ENCODE measurements at places on chromosomes 13 and 19.

DNA sequence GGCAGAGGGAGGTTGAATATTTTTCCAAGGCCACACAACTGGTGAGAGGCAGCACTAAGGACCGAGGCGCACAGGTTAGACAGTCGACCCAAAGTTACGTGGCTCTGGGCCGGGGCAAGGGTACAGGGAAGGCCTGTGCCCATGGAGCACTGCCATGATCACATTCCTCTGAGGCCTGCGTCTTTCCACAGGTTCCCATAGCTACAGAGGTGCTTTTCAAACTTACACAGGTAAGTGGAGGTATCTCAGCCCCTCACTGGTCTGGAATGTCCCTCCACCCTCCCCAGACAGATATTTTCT is 814 bp downstream of the ZNF211 start:
- DNase-seq, result no peak

GRCh38 chr19:18362934-18363542 is 22.6 kb downstream of the PGPEP1 start:
- DNase-seq, result no peak

- no peak for DNase-seq
Observed at GRCh38 chr19:45110851-45111266, 17.9 kb downstream of the PPP1R37 start.

- no peak for DNase-seq
Observed at GRCh38 chr13:47306991-47307390, 410.1 kb upstream of the HTR2A start.

DNA sequence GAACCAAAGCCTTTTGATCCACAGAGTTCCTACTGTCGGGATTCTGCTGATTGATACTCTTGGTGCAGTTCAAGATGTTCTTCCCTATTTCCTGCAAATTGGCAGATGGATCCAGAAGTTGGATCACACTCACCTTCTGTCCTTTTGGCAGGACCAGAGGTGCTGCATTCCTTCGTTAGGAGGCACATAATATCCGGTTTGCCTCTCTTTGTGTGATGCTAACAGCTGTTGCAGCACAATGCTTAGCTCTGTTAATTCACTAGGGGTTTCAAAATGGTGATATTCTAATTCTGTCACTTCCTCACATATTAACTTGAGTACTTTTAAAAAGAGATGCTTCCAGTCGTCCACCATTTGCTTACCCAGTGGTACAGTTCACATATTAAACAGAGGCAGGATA is 15.2 kb upstream of the CHST8 start:
- DNase-seq, result no peak

GRCh38 chr13:52703482-52703881 is 36.1 kb downstream of the CNMD start:
- DNase-seq, result no peak

- DNase-seq, result no peak
Observed at GRCh38 chr19:5985098-5985783, 7.3 kb upstream of the RANBP3 start.

DNA sequence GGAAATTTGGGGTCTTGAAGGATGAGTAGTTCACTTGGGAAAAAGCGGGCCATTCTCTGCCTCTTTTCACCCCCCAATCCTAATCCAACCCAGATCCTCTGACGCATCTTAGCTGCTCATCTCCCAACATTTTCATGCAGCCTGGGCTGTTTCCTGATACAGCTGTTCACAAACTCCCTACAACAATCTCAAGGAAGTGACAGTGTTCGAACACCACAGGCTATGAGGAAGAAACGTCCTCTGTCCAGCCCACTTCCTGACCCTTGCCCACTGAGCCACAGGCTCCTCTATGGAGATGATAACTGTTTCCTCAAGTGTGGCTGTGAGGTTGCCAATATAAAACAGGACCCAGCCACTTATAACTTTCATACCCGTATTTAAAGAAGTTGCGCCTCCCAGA is 16.2 kb downstream of the LMTK3 start:
- DNase-seq, result no peak

- DNase-seq, result no peak
Observed at GRCh38 chr13:50527612-50528509, 315.6 kb downstream of the DLEU7 start.

GRCh38 chr19:4519521-4520277 is 1.4 kb upstream of the PLIN4 start:
- DNase-seq, result no peak

DNA sequence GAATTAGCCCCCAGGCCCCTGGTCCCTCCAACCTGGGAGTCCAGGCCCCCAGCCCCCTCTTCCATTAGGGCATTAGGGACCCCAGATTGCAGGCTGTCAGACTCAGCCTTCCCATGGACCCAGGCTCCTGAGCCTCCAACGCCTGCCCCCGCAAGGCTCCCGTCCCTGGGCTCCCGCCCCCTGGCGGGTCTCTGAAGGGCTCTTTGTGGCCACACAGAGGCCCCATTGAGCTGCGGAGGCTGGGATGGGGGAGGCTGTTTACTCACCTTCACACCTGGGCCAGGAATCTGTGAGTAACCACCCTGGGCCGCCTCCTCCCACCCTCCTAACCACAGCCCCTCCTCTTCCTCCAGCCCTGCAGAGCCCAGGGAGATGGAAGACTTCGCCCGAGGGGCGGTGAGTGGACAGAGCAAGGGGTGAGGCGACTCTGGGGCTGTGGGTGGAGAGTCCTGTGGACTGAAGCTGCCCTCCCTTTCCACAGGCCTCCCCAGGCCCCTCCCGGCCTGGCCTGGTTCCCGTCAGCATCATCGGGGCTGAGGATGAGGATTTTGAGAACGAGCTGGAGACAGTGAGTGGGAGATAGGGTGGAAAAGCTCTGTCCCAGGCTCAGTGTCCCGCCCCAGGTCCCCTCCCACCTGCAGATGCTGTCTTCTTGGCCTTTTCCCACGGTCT is 4.9 kb downstream of the ARHGEF1 start:
- DNase-seq, result peak; percentile 74

DNA sequence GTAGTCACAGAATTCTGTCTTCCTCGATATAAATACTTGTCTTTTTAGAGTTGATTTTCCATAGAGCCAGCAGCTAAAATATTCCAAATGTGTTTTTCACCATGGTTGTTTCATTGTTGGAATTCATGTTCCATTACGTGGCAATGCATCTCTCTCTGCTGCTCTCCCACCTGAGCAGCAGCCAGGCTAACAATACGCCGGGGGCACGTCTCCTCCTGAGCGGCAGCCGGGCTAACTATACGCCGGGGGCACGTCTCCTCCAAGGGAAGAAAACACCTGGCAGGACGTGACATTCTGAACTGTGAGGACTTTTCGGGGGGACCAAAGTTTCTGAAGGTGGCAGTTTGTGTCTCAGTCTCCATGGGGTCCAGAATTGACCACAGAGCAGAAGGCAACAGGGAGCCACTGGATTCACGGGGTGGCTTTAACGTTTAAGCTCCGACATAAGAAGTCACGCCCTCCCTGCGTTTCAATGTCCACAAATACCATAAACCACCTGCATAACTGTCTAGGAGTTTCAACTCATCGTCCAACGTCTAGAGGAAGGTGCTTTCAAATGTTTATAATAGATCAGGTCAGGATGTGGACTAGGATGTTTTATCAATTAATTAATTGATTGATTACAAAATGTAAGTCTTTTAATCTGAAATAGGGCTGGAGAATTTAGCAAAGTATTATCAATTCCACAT is 15.1 kb downstream of the PLPP2 start:
- no peak for DNase-seq

- DNase-seq, result no peak
Observed at GRCh38 chr13:96172066-96172465, 82.2 kb downstream of the HS6ST3 start.

- no peak for DNase-seq
Observed at GRCh38 chr19:2977746-2978138, 378 bp downstream of the TLE6 start.

All from stimulated activated CD4-positive, alpha-beta T cell treated with anti-CD3 and anti-CD28 coated beads, Interleukin-4, amount 100 ng/mL, for 48 hours (primary cell).